ENCODE measurements at places on chromosomes 5 and 9.

DNA sequence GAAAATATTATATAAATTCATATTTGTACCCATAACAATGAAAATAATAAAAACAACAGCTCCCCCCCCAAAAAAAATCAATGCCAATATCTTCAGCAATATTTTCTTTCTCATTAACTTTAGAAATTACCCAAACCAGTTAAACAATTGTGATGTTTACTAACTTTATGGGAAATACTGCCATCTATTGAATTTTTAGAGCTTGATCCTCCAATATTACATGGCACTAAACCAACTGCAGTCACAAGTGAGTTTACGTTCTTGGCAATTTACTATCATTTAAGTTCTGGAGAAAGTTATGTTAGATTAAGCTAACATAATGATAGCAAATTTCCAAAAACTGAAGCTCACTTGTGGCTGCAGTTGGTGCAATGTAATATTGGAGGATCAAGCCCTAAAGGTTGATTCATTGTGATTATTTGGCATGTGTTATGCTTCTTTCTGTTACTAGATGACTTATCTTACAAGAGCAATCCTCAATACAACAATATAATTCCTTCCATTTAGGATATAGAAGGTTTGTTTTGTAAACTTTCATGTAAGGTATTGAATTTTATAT is 379.5 kb downstream of the CDH18 start:
- no peak for DNase-seq

- DNase-seq, result no peak
These were observed 3.8 kb downstream of the MTMR12 start for GRCh38 chr5:32308946-32309345.

- DNase-seq, result no peak
These were observed 64.1 kb upstream of the IL17B start for GRCh38 chr5:149443210-149443609.

- DNase-seq, result no peak
These were observed 205.4 kb upstream of the PCSK5 start for GRCh38 chr9:75685062-75685461.

- no peak for DNase-seq
These were observed 406.9 kb upstream of the NMUR2 start for GRCh38 chr5:152811988-152812387.

DNA sequence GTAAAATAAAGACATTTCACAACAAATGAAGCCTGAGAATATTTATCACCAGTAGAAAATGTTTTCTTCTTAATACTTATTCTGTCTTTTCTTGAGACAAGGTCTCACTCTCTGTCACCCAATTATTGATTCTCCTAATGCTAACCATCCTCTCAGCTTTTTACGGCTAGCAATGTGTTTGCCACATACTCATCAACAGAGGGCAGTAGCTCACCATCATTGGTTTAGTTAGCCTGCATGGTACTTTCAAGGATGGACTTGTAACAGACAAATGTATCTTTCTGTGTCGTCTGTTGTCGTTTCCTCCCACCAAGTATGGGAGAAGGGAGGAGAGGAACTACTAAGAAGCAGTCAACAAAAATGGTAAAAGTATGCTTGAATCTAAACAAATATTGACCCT is 5.9 kb upstream of the ACO1 start:
- peak; percentile 36 for DNase-seq

- DNase-seq, result no peak
These were observed 227.0 kb downstream of the FSTL4 start for GRCh38 chr5:133385346-133385745.

DNA sequence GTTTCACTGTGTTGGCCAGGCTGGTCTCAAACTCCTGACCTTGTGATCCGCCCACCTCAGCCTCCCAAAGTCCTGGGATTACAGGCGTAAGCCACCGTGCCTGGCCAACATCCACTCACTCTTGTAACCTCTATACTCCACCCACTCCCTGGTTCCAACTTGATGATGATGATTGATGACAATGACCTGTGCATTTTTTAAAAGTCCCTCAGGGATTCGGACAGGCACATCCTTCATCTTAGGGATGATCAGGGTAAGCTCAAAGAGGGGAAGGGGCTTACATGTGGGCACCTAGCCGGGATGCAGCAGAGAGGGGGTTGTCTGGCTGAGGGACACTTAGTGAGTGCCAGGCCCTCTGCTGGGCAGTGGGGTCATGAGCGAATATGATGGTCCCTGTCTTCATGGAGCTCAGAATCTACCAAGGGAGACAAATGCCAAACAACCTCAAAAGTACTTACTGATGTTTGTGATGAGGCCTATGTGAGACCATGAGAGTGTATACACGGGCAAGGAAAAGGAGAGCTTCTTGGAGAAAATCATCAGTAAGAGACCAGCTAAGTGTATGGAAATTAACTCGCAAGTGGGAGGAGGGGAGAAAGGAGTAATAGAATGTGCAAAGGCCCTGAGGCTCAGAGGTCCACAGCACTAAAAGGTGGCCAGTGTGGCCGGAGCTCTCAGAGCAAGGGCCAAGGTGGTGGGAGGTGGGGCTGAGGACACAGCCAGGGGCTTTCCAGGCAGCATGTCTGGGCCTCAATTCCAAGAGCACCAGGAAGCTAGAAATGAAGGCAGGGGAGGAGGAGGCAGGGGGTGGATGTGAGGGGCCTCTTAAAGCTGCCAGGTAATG is 27.4 kb downstream of the LHX2 start:
- no peak for DNase-seq

- DNase-seq, result no peak
These were observed 25.2 kb upstream of the HAPLN1 start for GRCh38 chr5:83745816-83746215.

- DNase-seq, result no peak
These were observed 620.2 kb upstream of the DMAC1 start for GRCh38 chr9:8419596-8420275.

GRCh38 chr9:96493757-96494156 is 43.8 kb downstream of the HABP4 start:
- no peak for DNase-seq

- DNase-seq, result no peak
These were observed 177.1 kb downstream of the PIK3R1 start for GRCh38 chr5:68392617-68393016.

DNA sequence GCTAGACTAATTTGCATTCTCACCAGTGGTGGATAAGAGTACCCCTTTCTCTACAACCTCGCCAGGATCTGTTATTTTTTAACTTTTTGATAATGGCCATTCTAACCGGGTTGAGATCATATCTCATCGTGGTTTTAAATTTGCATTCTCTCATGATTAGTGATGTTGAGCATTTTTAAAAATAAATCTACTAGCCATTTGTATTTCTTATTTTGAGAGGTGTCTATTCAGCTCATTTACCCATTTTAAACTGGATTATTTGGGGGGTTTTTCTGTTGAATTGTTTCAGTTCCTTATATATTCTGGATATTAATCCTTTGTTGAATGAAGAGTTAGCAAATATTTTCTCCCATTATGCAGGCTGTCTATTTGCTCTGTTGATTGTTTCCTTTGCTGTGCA is 139.6 kb downstream of the ARSB start:
- no peak for DNase-seq

- no peak for DNase-seq
These were observed 346.1 kb upstream of the PTGER4 start for GRCh38 chr5:40333459-40334241.
